ENCODE measurements at places on chromosomes 11 and 22.

- no peak for DNase-seq
Measured at GRCh38 chr11:58506935-58507334, 970 bp downstream of the OR5B21 start.

DNA sequence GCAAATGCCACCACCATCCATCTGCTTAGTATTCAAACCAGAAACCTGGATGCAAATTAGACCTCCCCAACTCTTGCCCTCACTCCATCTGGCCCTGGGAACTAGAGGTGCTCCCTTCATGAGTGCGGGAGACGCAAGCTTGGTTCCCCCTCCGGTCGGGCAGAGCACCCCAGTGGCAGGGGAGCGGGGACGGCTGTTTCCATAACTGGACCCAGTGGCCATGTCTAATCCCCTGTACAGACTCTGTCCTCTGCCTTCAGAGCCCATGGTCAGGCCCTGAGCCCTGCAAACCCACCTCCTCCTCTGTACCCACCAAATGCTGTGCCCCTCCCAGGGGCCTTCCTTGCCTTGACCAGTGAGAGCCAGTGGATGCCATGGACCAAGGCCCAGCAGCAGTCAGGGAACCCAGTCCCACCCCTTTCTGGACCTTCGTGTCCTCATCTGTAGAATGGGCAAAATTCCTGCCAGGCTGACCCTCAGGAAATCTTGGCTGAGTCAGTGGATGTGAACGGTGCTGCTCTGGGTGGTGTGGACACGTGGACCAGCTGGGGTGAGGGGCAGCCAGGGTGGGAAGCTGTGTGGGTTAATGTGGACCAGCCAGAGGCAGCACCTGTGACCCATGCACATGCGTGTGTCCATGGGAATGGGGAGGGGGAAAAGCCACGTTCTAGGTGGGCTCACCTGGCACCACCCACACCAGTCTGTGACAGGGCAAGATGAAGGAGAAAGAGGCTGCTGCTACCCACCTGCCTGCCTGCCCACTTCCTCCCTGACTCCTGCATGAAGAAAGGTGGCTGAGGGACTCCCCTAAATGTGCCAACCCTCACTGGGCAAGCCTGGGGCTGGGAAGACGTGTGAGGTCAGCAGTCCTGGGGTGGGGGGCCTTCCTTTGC is 72.8 kb downstream of the LRRC32 start:
- no peak for DNase-seq

DNA sequence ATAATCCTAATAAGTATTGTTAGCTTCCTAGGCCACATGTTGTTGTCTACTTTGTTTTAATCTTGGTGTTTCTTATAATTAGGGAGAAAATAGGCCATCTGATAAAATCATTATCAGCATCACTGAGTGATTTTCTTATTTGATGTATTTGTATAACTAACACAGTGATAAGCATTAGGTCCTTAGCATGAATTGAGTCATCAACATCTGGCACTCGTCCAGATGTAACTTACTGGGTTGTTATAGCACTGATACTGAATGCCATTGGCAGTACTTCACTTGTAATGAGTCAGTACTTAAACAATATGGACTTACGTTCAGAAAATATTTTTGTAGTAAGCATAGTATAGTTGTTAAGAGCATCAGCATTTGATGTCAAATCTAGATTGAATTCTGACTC is 16.2 kb downstream of the API5 start:
- no peak for DNase-seq

- no peak for DNase-seq
Measured at GRCh38 chr11:114738954-114739353, 60.6 kb downstream of the NXPE2 start.

DNA sequence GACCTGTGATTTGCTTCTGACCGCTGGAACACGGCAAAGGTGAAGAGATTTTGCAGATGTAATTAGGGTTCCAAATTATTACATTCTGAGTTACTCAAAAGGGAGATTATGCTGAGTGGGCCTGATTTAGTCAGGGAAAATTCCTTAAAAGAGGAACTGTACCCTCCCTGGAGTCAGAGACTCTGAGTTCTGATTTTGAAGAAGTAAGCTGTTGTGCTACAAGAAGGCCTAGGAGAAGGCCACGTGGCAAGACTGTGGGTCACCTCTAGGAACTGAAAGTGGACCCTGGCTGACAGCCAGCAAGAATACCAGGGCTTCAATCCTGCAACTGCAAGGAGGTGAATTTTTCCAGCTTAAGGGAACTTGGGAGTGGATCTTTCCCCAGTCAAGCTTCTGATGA is 45.3 kb downstream of the CHRDL2 start:
- no peak for DNase-seq

DNA sequence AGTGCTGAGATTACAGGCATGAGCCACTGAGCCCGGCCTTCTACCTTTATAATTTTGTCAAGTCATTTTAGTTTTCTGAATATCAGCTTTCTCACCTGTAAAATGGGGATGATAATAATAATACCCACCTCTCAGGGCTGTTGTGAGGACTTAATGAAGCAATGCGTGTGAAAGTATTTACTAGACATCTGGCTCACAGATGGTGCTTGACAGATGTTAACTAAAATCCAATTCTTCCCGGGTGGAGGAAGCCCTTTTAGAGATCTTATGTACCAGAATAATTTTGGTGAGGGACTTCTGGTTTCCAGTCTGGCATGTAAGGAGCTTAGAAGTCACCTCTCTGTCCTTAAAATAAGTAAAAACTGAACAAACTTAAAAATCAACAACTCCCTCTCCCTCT is 43.7 kb upstream of the NUP160 start:
- no peak for DNase-seq

DNA sequence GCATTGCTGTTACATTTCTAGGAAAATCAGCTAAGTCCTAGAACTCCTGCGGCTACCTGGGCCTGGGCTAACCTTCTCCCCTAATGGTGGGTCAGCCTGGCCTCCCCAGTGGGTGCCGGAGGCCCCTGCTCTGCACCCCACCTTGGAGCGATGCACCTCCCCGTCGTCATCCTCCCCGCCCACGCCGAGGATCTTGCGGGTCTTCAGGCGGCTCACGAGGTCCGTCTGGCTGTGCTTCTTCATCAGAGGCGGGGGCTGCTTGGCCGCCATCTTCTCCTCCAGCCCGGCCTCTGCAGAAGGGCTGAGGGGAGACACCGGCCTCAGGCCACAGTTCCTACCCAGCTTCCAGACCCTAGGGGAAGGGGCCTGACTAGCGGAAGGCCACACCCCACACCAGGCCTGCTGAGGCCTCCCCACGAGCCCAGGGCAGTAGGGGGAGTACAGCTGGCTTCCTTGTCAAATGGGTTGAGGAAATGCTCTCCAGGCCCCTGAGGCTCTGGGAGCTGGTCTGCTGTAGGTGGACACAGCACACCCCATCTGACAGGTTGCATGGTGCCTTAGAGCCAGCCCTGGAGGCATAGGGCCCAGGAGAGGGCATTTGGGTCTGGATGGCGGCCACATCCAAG is 12.5 kb downstream of the TP53I11 start:
- DNase-seq: no peak

DNA sequence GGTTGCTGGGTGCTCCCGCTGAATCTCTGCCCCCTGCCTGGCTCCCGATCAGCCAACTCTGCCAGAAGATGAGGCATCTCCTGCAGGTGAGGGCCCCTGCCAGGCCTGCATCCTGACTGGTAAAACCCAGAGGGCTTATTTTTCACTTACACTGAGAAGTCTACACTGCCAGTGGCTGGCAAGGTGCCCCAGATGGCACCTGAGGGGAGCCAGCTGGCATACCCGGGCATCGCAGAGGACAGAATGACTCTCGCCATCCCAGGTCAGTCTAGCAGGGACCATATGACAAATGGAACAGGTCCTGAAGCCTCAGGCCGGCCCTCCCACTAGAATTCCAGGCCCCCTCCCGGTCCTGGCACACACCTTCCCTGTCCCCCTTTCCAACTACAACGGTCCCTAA is 30.9 kb downstream of the MACROD1 start:
- no peak for DNase-seq

DNA sequence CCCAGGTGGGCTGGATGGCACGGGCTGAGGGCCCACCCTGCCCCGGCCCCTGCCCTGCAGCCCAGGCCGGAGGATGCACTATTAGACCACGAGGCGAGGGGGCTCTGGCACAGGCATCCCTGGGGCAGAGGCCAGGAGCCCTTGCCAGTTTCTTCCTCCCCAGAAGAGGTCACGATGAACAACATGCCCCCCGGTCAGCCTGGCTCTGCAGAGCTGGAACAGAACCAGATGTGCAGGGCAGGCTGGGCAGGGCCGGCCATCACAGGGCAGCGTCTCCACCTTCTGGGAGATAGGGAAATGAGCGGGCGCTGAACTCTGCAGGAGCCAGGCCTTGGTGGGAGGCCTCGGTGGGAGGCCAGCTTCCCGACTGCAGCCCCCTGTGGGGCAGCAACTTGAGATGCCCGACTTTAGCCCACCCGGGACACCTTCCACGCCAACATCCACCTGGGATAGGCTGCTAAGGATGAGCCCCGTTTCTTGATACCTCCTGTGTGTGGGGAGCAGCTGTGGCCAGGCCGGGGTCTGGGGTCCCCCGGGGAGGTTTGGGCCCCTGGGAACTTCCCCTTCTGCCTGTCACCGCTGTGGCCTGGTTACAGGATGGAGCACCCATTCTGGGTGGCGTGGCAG is 21.8 kb upstream of the GNB1L start:
- no peak for DNase-seq

- DNase-seq: peak; percentile 10
Measured at GRCh38 chr22:22463855-22464540, 44.5 kb downstream of the ZNF280B start.

GRCh38 chr11:38582151-38582550 is 1984.1 kb upstream of the RAG2 start:
- no peak for DNase-seq

- DNase-seq: no peak
Measured at GRCh38 chr22:44592126-44592823, 94.2 kb upstream of the RTL6 start.

GRCh38 chr11:27512238-27512637 is 5.7 kb upstream of the LIN7C start:
- DNase-seq: no peak

GRCh38 chr11:60753309-60753708 is 3.4 kb upstream of the MS4A15 start:
- DNase-seq: no peak

- DNase-seq: no peak
Measured at GRCh38 chr11:115167456-115167855, 336.8 kb downstream of the CADM1 start.

DNA sequence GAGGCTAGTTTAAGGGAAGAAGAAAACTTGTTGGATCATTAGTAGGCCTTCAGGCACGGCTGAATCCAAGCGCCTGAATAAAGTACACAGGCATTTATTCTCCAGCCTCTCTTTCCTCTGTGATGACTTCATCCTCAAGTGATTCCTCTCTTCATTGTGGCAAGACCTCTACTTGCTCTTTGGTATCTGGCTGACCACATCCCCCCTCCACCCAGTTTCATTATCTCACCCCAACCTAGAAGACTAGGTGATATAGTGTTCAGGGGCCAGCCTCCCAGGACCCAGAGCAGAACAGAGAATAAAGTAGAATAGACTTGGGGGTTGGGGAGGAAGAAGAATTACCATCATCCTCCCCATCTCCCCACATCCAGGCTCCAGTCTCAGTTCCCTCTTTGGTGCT is 189.3 kb downstream of the MIAT start:
- DNase-seq: no peak

GRCh38 chr11:76380977-76381719 is at the start of the genes GVQW3 and THAP12:
Gene GVQW3, plus strand, starts transcription at chr11:76381323. Its CDS starts 506 bp downstream, at chr11:76381829.
Gene THAP12, minus strand, starts transcription at chr11:76381132. Its CDS starts 296 bp downstream, at chr11:76380836.
- peak; percentile 96 for DNase-seq

- no peak for DNase-seq
Measured at GRCh38 chr11:47078751-47079521, 97.7 kb downstream of the ARFGAP2 start.

DNA sequence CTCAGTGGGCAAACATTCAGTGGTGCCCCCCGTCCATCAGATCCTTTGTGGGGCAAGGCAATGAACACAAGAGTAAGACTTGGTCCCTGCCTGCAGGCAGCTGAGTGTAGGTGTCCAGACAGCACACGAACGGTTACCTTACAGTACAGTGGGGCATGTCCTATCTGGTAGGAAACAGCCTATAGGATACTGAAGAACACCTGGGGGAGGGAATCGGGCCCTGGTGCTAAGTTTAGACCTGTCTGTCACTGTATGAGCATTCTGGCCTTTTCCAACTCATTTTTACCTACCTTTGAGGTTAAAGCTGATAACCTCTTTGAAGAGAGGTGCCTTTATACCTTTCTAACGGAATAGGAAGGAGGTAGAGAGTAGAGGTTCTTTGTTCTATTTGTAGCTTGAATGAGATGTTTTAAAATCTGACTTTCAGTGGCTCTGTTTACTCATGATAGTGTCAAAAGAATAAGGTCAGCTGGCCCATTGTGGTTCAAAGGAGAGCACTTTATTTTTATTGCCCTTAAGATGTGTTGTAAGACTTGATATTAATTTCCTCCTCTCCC is 8.9 kb downstream of the ZNRF3 start:
- no peak for DNase-seq

DNA sequence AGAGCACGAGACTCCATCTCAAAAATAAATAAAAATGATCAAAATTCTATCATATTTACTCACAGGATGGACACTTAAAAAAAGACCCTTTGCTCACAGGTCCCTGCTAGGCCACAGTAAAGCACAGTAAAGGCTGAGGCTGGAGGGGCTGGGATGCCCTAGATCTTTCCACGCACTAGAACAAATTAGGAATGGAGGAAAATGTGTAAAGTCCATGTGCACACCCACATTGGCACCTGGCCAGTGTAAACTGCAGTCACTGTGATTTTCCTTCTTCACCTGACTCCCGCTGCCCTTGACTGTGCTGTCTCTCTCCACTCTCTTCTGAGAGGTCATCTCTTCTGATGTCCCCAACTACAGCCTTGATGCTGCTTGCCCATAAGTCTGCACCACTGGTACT is 195.5 kb downstream of the EFCAB6 start:
- no peak for DNase-seq

GRCh38 chr22:46792841-46793261 is 30.4 kb downstream of the TBC1D22A start:
- no peak for DNase-seq

DNA sequence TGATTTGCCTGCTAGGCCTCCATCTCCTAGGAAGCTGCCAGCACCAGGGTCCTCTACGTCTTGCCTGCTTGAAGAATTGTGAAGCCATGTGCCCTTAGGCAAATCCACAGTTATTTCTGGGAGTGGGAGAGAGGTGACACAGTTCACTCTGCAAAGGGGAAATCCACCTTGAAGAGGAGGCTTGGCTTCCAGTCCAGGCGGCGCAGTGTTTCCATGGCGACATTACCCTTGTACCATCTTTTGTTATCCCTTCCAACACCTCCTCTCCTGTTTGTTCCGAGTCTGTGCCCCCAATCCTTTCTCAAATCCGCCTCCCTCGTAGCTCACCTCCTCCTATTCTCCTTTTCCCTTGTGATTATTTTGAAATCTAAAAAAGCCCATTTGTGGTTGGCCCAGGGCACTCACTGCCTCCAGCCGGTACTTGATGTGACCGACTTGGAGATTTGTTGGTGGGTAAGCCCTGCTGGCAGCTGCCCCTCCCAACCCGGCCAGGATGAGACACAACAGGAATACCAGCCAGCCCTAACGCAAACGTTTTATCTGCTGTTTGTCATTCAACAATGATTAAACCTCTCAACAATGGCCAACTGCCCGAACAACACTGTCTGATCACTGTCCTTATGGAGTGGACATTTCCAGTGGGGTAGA is 18.4 kb downstream of the SYT13 start:
- DNase-seq: no peak

GRCh38 chr11:120863359-120863758 is 160.5 kb upstream of the TBCEL start:
- DNase-seq: no peak

- DNase-seq: no peak
Measured at GRCh38 chr11:36091256-36091811, 147.5 kb downstream of the LDLRAD3 start.

GRCh38 chr11:97225794-97226193 is 836.0 kb downstream of the JRKL start:
- DNase-seq: no peak
